Retina (tissue), 1 donor: ENCODE measurements at places on chromosomes 6 and 20.

DNA sequence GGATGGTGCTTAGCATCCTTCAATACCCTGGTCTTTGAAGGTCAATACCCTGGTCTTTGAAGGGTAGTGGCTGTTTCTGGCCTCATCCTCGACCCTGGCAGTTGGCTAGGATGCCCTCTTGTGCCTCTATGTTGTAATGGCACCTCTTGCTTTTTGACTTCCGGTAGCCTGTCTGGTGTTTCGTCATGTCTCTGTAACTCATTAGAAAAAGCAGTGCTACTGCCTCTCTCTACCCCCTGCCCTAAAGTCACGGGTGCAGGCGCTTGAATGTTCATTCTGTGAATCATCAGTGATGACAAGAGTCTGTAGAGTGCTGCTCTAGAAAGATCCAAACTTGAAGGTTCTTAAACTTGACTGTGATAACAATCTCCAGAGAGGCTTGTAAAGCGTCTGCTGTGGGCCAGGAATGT is 28.3 kb downstream of the RSPO4 start:
- no peak for DNase-seq

DNA sequence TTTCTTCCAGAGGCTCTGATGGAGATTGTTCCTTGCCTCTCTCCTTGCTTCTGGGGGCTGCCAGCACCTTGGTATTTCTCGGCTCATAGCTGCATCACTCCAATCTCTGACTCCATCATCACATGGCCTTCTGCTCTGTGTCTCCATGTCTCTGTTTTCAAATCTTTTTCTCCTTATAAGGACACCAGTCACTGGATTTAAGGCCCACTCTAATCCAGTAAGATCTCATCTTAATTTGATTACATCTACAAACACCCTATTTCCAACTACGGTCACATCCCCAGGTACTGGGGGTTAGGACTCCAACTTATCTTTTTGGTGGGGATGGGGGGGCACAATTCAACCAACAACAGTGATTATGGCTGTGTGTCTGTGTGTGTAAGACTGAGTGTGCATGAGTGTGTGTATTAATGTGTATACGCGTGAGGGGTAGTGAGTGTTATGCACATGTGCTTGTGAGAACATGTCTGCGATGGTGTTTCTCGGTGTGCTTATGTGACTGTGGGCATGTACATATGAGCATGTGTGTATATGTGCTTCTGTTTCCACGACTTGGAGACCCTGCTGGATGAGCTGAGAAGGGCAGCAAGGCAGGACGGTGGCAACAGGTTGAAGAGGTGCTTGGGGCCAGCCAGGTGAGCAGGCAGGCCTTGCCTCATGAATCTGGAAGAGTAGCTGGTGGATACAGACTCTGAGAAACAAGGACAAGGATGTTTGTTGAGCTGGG is 130.5 kb downstream of the MRPL14 start:
- no peak for DNase-seq

GRCh38 chr6:49790341-49790740 is 3.3 kb upstream of the PGK2 start:
- DNase-seq = no peak

DNA sequence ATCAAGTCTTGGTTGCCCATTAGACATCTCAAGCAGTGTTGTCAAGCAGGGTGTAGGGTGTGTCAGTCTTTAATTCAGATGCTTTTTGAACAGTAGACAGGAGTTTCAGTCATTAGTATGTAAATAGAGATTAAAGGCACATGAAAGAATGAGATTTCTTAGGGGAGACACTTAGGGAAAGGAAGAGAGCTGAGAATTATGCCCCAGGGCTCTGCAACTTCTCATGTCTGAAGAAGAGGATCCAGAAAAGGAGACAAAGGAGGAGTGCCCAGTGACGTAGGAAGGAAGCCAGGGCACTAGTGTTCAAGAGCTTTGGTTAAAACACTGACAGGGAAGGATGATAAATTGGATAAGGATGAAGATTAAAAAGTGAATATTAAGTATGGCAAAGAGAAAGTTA is 569.7 kb downstream of the NKAIN2 start:
- DNase-seq = no peak

DNA sequence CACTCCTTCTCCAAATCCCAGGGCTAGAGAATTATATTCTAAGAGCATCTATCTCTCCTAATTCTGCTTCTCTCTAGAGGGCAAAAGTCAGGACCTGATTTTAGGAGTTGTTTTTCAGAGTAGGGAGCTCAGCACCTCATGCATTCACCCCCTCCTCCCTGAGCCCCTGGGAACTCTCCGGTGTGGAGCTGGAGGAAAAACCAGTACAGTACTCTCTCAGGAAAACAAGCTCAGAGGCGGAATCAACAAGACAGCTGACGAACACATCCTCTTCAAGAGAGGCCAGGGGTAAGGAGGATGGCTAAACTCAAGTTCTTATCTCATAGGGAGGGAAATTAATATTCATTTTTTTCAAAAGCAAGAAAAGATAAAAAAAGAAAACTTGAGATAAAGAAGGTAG is 120.1 kb upstream of the CDYL start:
- no peak for DNase-seq

DNA sequence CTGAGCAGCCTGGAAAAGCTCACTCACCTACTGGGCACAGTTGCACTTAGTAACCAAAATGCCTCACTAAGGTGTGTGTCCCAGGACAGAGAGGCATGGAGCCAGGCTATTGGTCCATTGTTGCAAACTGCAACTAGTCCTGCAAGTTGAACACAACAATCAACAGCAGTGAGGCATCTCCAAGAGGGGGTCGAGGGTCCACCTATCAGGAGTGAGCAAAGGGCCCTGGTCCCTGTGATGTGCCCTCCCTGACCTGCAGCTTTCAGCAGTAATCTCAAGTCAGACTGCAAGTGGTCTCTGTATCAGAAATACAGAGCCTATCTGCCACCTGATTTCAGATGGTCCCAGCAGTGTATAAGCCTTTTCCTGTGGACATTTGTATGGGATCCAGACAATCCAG is 50.2 kb upstream of the TGM3 start:
- no peak for DNase-seq

DNA sequence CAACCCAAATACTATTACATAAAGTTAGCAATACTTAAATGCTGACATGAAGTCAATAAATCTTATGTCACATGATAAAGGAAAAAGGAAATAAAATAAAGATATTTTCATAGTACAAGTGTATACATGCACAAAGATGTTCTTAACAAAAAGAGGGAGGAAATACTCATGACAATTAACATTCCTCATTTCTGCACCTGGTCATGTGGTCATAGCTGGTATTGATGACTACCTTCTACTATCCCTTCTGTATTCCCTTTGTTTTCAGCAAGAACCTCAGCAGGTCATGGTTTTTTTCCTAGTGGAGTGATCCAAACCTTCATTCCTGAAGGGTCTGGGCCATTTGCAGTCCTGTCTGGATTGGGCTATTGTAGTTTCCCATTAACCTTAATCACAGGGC is 43.5 kb upstream of the FYN start:
- DNase-seq = no peak
